ENCODE measurements at places on chromosomes 12 and 14. TPM values are rescaled to one million over a fixed set of nuclear protein-coding genes. Genes with fewer than 3 reads are reported as not detected.
A peak's percentile ranks its signal among the peaks of the same experiment; 100 is the strongest.

Gene PMCH
- total RNA-seq = not detected

Gene VRTN
- not detected for total RNA-seq

Gene GLT8D2
- total RNA-seq = not detected

Gene MMP19
- total RNA-seq = not detected

Gene MANSC4
- total RNA-seq = not detected

Gene ERP27
- 9.9 TPM for total RNA-seq

Gene MIA2
- total RNA-seq = 23.4 TPM

DNA sequence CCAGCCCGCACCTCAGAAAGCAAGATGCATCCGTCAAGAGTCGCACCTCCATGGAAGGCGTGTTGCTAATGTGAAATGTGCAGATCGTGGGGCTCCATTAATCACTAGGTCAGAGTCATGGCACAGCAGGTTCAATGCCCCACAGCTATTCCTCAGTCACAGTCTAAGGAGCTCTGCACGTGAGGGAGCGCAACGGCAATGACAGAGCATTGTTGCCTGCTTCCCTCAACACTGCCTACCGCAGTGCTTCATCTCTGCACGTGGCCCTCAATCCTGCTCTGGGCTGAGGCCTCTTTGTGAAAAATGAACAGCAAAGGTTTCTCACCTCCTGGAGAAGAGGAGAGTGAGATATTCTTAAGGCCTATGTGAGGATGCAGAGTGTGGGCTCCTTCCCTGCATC is 995.2 kb upstream of the TMEM132C start:
- H3K27ac ChIP-seq = no peak overlapping the region
- peaks cover 52% of the 10 kb centered on the region for H3K27me3 ChIP-seq
- no peaks in the 10 kb centered on the region for H3K36me3 ChIP-seq
- H3K4me1 ChIP-seq = no peaks in the 10 kb centered on the region
- H3K4me3 ChIP-seq = no peak overlapping the region

DNA sequence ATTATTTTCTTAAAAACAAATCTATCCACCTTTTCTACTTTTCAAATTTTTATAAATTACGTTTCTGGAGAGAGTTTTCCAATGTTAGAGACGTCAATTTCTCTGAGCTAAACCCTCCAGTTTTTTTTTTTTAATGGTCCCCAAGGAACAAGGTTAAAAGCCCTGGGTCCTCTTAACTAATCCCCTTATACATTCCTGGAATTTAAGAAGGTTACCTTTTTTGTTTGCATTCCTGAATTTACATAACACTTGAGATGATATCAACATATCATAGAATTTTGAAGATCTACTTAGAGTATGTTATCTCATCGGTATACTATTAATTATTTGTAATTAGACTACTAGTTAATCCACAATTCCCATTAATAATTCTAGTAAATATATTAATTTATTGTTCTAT is 662.2 kb upstream of the LRFN5 start:
- no peaks in the 10 kb centered on the region for H3K27me3 ChIP-seq
- H3K36me3 ChIP-seq = no peaks in the 10 kb centered on the region
- no peak overlapping the region for H3K27ac ChIP-seq
- no peaks in the 10 kb centered on the region for H3K4me1 ChIP-seq

DNA sequence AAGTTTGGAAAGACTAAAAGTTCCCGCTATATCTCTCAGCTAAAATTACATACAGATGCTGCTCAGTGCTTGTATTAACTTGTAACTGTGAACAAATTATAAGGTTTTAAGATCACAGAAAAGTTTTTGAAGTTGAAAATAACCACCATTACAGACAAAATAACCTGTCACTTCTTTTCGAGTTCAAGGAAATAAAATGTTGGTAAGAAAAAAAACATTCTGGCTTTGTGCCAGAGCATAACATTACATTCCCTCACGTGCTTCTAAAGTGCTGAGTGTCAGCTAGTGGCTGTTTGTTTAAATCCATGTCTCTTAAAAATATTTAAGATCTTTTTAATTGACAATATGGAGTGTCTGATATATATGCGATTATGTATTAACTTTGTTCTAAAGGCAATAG is 27.2 kb upstream of the ADAMTS20 start:
- H3K27ac ChIP-seq = no peak overlapping the region
- H3K4me1 ChIP-seq = no peaks in the 10 kb centered on the region
- no peak for DNase-seq
- H3K4me3 ChIP-seq = no peak overlapping the region

DNA sequence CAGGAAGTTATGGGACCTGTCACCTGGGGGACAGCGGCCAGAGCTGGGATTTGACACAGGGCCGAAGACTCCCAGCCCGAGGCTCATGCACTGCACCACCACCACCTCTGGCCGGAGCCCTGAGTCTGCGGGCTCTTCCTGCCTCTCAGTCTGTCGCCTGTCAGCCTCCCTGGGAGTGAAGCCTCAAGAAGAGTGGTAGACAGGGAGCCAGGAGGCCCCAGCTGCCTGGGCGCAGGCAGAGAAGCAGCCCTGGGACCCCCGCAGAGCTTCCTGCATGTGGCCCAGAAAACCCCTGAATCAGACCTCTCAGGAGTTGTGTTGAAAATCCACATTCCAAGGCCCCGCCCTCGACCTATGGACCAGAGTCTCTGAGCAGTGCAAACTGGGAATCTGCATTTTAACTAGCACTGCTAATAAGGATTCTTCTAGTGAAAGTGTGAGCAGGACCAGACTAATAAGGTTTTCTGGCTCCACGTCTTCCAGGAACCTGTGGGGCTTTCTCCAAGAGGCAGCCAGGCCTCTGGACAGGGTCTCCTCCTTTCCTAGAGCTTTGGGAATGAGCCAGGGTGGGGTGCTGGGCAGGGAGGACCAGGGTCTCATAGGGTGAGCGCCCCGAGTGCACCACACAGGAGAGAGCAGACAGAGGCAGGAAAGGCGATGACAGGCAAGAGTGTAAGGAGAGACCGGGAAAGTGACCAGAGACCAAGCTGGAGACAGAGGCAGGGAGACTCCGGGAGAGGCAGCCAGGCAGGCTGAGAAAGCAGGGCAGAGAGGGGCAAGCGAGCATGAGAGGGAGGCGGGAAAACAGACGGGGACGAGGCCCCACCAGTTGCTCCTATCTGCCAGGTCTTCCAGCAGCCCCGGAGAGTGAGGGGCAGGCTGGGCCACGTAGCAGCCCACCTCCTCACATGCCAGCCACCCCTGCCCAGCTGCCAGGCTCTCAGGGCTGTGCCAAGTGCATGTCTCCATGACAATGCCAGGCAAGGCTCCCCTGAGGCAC is 112.4 kb downstream of the BCL11B start:
- peaks cover 2% of the 10 kb centered on the region for H3K4me1 ChIP-seq
- H3K4me3 ChIP-seq = no peak overlapping the region
- no peaks in the 10 kb centered on the region for H3K27me3 ChIP-seq
- H3K36me3 ChIP-seq = peaks cover 2% of the 10 kb centered on the region
- DNase-seq = no peak
- H3K27ac ChIP-seq = no peak overlapping the region

DNA sequence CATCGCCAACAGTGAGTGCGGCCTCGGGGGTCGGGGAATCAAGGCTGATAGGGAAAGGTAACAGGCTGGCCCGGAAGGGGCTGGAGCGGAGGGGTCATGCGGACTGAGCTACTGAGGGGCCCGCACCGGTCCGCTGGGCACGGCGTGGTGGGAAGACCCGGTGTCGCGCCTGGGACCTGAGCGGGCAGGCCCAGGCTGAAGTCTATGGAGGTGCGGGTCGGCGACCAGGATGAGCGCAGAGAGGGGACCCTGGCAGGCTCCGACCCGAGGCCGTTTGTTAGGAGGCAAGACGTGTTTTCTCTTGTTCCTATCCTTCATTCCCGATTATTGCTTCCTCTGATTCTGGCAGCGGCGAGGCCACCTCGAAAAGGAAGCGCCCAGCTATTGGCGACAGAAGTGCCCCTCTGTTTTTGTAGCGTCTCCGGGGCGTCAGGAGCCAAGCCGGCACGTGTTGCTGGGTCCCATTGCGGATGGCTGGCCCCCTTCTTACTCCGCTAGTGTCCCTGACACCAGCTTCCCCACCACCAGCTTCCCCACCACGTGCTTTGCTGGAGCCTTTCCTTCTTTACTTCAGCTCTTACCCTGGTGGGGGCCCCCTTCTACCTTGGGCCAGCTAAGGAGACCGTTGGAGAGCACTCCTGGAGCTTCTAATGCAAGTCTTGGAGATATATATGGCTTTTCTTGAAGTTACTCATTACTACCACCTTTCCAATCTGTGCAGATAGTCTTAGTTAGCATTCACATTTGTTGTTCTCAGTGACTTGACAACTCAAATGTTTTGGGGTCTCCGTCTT is 653 bp downstream of the PA2G4 start:
- peaks cover 49% of the 10 kb centered on the region for H3K4me1 ChIP-seq
- peaks cover 2% of the 10 kb centered on the region for H3K36me3 ChIP-seq
- no peak for DNase-seq
- H3K27me3 ChIP-seq = no peaks in the 10 kb centered on the region
- H3K4me3 ChIP-seq = peak overlapping the region; percentile 100
- H3K27ac ChIP-seq = peak overlapping the region; percentile 99

DNA sequence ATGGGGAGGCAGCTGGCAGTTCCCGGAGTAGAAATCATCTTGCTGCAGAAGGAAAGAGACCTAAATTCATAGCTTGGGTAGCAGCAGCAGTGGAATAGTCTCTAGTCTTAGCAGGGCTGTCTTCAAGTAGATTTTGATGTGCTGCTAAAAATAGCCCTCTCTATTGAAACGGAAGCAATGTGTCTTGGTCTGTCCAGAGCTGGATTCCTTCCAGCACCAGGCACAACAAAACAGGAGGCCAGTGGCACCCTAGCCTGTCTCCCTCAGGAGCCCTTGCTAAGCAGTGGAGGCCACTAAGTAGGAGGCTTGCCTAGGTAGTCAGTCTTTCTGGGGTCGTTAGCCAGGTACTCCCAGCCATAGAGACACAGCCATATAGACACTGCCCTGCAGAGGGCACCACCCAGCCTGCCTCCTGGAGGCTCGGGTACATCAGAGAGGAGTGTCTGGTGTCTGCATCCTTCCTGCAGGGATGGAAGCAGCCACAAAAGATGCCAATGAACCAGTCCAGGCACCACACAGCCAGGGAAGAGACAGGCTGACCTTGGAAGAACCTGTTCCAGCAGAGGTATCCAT is 97.5 kb downstream of the CRACR2A start:
- peaks cover 19% of the 10 kb centered on the region for H3K36me3 ChIP-seq
- H3K27ac ChIP-seq = peak overlapping the region; percentile 21
- H3K4me3 ChIP-seq = no peak overlapping the region
- no peak for DNase-seq
- H3K27me3 ChIP-seq = no peaks in the 10 kb centered on the region

GRCh38 chr14:87805315-87805723 is 187.7 kb downstream of the GALC start:
- H3K27me3 ChIP-seq = peaks cover 14% of the 10 kb centered on the region
- H3K27ac ChIP-seq = no peak overlapping the region
- H3K4me3 ChIP-seq = no peak overlapping the region
- no peaks in the 10 kb centered on the region for H3K36me3 ChIP-seq

DNA sequence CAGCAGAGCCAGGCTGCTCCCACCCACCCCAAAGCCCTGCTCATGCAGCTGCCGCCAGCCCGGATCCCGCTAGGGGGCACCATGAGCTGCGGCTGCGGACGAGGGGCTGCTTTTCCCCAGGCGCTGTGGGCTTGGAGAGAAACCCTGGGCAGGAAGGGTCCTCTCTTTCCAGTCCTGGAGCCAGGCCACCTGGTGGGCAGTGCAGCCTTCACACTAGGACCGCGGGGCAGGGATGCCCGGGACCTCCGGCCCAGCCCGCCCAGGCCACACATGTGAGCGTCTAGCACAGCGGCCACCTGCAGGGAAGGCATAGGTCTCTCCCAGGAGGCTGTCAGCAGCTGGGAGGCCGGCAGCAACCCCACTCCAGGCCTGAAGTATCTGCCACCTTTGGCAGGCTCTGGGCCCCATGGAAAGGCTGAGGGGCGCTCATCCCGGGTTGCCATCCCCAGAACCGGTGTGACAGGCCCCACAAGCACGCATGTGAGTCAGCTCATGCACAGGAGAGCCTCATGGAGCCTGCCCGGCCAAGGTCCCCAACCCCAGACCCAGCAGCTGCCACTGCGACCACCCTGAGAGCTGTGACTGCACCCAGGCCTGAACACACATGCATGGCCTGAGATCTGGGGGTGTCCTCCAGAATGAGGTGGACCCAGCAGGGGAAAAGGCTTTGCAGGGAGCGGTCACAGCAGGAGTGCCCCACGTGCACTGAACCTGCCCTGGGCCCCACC is 280.0 kb upstream of the RTL1 start:
- no peak overlapping the region for H3K4me3 ChIP-seq
- peaks cover 22% of the 10 kb centered on the region for H3K27me3 ChIP-seq
- no peak for DNase-seq
- no peaks in the 10 kb centered on the region for H3K4me1 ChIP-seq
- H3K36me3 ChIP-seq = no peaks in the 10 kb centered on the region

DNA sequence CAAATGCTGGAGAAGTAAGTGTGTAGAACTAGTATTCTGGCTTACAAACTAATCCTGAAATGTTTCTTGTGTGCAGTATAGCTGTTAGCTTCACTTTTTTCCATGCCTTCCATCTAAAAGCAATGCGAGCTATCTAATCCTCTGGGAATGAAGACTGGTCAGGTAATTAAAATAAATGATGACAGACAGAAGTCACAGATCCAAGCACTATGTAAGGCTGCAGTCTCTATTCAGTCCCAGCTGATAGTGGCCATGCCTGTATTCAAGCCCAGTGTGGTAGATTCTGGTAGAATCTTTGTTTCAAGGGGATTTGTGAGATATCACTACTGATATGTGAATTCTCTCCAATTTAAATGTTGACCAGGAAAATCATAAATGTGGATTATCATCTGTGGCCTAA is 637.2 kb downstream of the TMTC2 start:
- no peaks in the 10 kb centered on the region for H3K36me3 ChIP-seq
- no peak overlapping the region for H3K27ac ChIP-seq
- H3K4me3 ChIP-seq = no peak overlapping the region
- DNase-seq = no peak
- no peaks in the 10 kb centered on the region for H3K27me3 ChIP-seq
- no peaks in the 10 kb centered on the region for H3K4me1 ChIP-seq

GRCh38 chr12:98516111-98516873 is 902 bp downstream of the TMPO start:
- peaks cover 7% of the 10 kb centered on the region for H3K36me3 ChIP-seq
- H3K4me3 ChIP-seq = peak overlapping the region; percentile 99

GRCh38 chr12:106276032-106276740 is 26.3 kb upstream of the TCP11L2 start:
- peaks cover under 1% of the 10 kb centered on the region for H3K27me3 ChIP-seq
- no peak for DNase-seq
- no peaks in the 10 kb centered on the region for H3K36me3 ChIP-seq

GRCh38 chr12:98221243-98221808 is 294.1 kb upstream of the TMPO start:
- H3K27me3 ChIP-seq = peaks cover 18% of the 10 kb centered on the region
- H3K4me1 ChIP-seq = no peaks in the 10 kb centered on the region
- H3K36me3 ChIP-seq = no peaks in the 10 kb centered on the region
- H3K27ac ChIP-seq = no peak overlapping the region

- peaks cover 41% of the 10 kb centered on the region for H3K27me3 ChIP-seq
- H3K27ac ChIP-seq = no peak overlapping the region
- no peaks in the 10 kb centered on the region for H3K4me1 ChIP-seq
- peaks cover 7% of the 10 kb centered on the region for H3K36me3 ChIP-seq
- no peak for DNase-seq
- H3K4me3 ChIP-seq = no peak overlapping the region
Measured at GRCh38 chr14:92414690-92415445, 91.9 kb downstream of the SLC24A4 start.
